Activated CD4-positive, alpha-beta T cell treated with anti-CD3 and anti-CD28 coated beads for 36 hours (primary cell): ENCODE measurements at places on chromosomes 3 and 15.

- no peak for DNase-seq
Measured at GRCh38 chr3:94423578-94423977, 360.7 kb downstream of the NSUN3 start.

DNA sequence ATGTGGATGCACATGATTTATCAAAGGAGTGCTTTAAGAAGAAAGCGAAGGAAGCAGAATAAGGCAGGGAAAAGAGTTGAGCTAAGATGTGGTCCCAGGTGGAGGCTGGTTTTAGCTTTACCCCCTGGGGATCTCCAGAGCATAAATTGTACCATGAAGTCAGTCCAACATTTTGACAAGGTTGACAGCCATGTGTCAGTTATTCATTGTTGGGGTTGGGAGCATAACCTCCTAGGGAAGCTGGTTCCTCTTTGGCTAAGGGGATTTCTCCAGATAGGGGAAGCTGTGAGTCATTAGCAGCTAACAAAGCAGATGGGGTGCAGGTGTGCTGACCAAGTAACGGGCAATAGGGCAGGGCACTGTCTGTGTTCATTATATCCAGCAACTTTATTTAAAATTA, 123.7 kb upstream of the IGSF10 start:
- DNase-seq = no peak

DNA sequence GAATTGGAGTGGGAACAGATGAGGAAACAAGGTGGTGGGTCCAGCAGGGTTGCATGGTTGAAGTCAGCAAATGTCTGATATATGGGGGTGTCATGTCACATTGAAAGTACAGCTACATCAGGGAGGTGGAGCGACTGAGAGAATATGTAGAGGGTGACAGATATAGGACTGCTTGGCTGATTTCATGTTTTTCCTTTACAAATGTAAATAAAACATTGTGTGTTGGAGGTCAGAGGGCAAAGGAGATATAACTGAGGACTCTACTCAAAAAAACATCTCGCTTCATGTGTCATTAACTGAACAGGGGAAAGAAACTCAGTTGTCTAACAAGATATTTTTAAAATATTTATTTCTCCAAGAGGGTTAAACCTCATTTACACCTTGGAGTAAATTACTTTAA, 177.7 kb downstream of the TIGIT start:
- no peak for DNase-seq

- DNase-seq = no peak
Measured at GRCh38 chr3:107366766-107367165, 10.5 kb upstream of the CCDC54 start.

DNA sequence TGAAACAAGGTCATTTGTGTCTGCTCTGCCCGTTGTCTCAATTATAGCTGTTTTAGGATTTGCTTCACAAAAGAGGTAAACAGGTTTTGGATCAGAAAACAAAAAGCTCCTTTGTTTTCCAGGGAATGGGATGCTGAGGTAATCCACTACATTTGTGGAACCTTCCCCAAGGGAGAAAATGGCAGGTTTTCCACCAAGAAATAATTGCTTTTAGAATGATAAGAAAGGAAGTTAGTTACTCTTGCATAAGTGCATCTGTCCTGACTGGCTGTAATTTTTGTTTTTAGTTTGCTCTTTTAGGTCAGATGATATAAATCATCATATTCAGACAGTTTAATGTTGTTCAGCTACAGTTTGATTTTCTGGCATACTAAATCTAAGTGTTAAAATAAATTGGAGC, 198.5 kb upstream of the COL8A1 start:
- no peak for DNase-seq

DNA sequence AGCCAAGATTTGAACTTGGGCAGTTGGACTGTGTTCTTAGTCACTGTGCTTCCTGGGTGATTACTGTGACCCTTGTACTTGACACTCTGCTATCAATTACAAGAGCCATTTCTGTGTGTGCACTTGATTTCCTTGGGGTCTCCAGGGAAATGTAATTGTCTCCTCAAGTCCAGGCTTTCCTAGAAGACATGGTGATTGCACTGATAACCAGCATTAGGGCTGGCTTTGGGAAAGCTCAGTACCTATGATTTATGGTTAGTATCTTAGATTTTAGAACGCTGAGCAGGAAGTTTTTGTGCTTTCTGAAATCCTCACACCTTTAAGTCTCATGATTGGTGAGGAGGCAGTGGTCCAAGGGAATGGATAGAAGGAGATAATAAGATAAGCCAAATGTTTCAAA, 1.6 kb upstream of the CLDN11 start:
- no peak for DNase-seq

- no peak for DNase-seq
Measured at GRCh38 chr3:9251055-9251786, 1.8 kb upstream of the SRGAP3 start.

- DNase-seq = no peak
Measured at GRCh38 chr3:123993818-123994217, 1.9 kb upstream of the ROPN1 start.

GRCh38 chr15:79116771-79117170, 26.2 kb upstream of the RASGRF1 start:
- no peak for DNase-seq

GRCh38 chr15:25846377-25846776, 16.8 kb downstream of the ATP10A start:
- DNase-seq = peak; percentile 81

GRCh38 chr3:39232859-39233258, 40.5 kb upstream of the XIRP1 start:
- DNase-seq = no peak

GRCh38 chr15:78985859-78986475, 41.1 kb upstream of the CTSH start:
- no peak for DNase-seq

- no peak for DNase-seq
Measured at GRCh38 chr3:56903231-56903782, 101.6 kb upstream of the ARHGEF3 start.

GRCh38 chr3:175005881-175006280, 146.7 kb downstream of the NAALADL2 start:
- no peak for DNase-seq

DNA sequence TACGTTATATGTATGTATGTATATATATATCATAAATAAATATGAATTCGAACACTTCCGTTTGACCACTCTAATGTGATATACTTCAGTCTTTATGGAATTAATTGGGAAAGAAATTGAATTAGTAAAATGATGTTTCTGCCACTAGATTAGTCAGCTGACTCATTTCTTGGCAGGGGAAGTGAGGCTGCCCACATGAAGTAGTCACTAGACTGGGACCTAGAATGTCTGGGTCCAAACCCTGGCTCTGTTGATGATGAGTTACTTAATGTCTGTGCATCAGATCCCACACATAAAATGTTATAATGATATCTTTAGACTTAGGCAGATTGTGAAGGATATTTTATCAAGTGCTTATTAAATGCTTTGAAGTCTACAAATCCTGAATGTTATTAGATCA, 27.4 kb upstream of the ARL14 start:
- DNase-seq = no peak

- no peak for DNase-seq
Measured at GRCh38 chr15:75031848-75032247, 8.5 kb downstream of the PPCDC start.

GRCh38 chr3:61029194-61029593, 222.1 kb downstream of the FHIT start:
- no peak for DNase-seq

DNA sequence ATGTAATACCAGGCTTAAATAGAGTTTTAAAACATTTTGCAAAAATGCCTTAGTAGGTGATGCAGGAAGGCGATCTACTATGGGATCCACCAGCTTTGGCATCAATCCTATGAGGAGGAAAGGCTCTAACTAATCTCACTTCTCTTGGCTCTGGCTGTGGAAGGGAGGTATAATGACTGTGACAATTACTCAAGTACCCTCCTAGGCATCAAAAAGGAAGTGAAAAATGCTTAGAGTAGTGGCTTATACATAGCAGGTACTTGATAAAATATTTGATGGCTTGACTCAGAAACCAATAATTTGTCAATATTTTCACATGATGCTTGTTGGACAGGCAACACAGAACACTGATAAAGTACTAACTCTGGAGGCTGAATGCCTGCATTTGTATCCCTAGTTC, 34.1 kb upstream of the SERPINI2 start:
- DNase-seq = no peak

GRCh38 chr3:170360916-170361315, 3.4 kb downstream of the SKIL start:
- no peak for DNase-seq

- peak; percentile 40 for DNase-seq
Measured at GRCh38 chr3:30681649-30682211, 75.3 kb downstream of the TGFBR2 start.
